H7 (cell line): ENCODE measurements at places on chromosomes 7 and 10. TPM values are rescaled to one million over a fixed set of nuclear protein-coding genes. Genes with fewer than 3 reads are reported as not detected.

The EEPD1 gene
- 9.8 and 13.0 TPM in 2 replicates for total RNA-seq

The GIMAP4 gene
- not detected in 2 replicates for total RNA-seq

The LIPK gene
- total RNA-seq: not detected in 2 replicates

The ERVW-1 gene
- total RNA-seq: 0.52 and 1.1 TPM in 2 replicates

The ITGA8 gene
- total RNA-seq: 0.03 TPM in 1 of 2 replicates, not detected in the other

The SPDYE1 gene
- total RNA-seq: not detected in 2 replicates

The SAMD9 gene
- total RNA-seq: 0.04 and 0.10 TPM in 2 replicates

The CTAGE8 gene
- not detected in 2 replicates for total RNA-seq

The NUPR2 gene
- not detected in 2 replicates for total RNA-seq
